ENCODE measurements at places on chromosomes 6 and 20.

- no peak for DNase-seq
Measured at GRCh38 chr6:104409913-104410312, 449.8 kb downstream of the HACE1 start.

DNA sequence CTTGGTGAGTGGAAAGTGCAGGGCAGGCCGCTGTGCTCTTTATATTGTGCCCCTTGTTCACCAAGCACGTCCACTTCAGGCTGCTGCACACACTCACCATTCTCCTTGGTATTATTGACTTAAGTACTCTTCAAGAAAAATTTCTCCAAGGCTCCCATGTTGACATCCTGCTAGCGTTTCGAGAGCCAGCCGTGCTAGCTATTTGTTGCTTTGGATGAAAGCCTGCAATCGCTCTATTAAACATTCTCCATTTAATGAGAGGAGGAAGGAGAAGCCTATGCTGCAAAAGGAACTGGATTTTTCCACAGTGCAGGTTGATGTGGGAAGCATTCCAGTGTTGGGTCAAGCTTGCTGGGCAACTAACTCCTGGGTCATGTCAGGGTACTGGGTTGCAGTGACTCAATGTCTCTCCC is 113.5 kb downstream of the CD83 start:
- peak; percentile 36 for DNase-seq

- DNase-seq = no peak
Measured at GRCh38 chr6:16224409-16224808, 14.0 kb upstream of the GMPR start.

- DNase-seq = no peak
Measured at GRCh38 chr6:27867051-27867944, 44.9 kb downstream of the OR2B2 start.

DNA sequence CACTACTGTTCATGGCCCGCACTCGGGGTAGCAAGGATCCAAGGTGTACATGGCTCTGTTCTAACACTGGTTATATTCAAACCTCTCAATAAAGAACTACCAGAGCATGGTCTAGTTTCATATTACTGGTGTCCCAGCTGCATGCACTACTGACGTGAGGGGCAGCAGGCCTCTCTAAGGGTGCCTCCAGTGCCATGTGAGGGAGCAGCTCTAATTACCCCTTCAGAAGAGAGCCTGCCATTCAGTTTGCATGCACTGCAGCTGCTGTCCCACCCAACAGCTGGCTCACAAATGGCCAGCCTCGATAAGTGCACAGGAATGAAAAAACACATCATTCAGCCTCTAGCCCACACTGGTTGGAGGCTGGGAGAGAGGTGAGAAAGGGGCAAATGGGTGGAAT is 85.2 kb downstream of the SMLR1 start:
- no peak for DNase-seq

DNA sequence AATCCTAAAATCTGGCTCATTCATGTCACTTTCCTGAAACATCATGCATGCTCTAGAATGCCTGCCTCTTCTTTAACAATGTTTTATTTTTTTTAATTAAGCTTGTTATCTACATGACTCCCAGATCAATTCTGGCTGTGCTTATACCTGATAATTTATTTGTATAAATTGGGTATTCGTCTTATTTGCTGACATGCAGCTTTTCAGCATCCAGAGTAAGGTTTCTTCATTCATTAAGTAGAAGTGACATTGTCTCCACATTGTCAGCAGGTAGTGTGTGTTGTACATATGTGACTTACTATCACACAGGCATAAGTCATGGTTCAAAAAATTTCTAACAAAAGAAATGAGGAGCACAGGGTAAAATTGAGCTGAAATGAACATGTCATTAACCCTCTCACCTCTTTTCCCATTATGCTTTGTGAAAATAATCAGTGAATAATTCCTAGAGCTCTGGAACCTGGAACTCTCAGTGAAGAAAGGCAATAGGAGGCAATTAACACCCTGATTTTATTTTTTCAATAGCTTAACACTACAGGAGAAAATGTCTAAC is 157.4 kb downstream of the OPRM1 start:
- DNase-seq = no peak

GRCh38 chr20:39259010-39259803 is 297.1 kb downstream of the DHX35 start:
- DNase-seq = no peak

All from kidney glomerular epithelial cell (primary cell).